ENCODE measurements at places on chromosomes 2 and 18. TPM values are rescaled to one million over a fixed set of nuclear protein-coding genes. Genes with fewer than 3 reads are reported as not detected.

RNF138 gene
- polyA plus RNA-seq: 71.9 TPM

GRCh38 chr2:215961981-215962380 is 51.4 kb downstream of the MREG start:
- no peak for DNase-seq

DNA sequence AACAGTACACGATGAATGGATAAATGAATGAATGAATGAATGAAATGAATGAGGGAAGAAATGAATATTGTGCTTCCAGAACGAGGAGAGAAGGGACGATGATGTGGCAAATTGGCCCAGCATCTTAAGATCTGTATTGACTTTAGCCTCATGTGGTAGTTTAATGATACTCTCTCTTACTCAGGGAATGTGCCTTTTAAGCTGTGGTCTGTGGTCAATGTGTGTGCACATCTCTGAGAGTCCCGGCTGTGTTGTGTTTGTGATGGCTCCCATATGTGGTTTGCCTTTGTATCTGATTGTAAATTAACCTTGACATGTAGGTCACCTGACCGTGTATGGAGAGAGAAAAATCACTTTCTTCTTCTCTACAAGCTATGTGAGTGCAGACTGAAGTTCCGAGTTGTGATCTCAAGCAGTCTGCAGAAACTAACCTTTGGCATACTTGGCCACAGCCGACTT is 91.2 kb downstream of the NEDD4L start:
- DNase-seq: no peak

GRCh38 chr2:182247831-182248230 is 179.0 kb downstream of the PDE1A start:
- DNase-seq: no peak

DNA sequence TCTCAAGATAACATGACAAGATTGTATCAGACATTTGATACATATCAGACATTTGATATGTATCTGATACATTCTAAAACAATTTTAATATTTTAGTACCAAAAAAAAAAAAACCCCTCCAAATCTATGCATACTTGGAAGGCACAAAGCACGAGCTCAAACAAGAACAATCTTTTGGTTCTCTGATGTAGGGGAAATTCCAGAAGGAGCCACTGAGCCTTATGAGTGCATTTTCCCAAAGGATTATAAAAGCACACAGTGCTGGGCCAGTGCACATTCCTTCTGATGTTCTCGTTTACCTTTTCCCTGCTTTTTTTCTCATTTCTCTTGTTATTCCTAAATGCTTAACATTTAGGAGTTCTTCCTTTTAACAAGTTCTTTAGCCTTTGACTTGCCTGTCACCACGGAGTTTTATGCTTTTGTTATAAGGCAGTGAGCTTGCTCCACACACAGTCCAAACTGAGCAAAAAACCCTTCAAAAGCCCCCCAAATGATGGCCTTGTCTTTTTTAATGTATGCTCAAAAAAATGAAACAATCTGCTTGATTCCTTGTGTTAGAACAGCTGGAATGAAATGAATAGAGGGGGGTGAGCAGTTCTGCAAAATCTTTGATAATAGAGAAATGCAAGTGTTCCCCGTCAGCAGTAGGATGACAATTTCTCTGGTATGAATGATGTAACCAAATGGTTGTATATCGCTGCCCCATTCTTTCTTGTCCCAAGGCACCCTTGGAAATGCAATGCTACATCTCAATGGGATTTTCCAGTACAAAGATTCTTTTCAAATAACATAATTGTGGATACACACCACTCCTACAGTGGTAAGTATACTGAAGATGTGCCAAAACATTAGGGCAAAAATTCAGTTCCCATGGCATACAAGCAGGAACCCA is 597.2 kb upstream of the ZEB2 start:
- DNase-seq: no peak

DNA sequence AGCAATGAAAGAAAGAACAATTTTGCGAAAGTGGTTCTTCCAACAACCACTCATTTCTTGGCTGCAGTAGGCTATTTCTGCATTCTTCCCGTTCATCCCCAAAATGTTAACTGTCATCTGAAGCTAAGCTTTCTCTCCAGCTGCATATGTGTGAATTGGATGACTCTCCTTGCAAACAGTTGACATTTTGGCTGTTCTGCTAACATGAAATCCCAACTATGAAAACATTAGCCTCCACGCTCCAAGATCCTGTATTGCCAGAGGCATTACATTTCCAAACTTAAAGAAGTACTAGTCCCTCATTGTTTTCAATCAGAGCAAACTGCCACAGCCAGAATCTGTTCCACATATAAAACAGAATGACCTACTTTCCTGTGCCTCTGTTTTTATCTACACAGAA is 88.5 kb downstream of the TGIF1 start:
- no peak for DNase-seq

- no peak for DNase-seq
These were observed 146.3 kb downstream of the HNMT start for GRCh38 chr2:138110453-138111083.

CETN1 gene
- not detected for polyA plus RNA-seq

DNA sequence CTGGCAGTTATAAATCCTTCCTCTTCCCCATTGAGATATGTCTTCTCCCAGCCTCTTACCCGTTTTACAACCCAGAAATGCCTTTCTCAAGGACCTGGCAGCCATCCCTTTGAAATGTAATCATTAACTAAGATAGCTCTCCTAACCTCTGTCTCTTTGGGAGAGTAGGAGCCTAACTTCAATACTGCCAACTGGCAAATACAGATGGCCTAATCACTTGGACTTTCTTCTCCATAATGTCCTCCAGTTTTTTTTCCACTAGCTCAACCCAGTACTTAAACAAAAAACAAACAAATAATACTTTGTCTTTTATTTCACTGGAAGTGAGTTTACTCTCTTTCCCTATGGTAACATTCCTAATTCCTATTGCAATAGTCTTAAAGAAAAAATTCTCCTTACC is 1391.1 kb downstream of the SUCLG1 start:
- no peak for DNase-seq

MARCHF4 gene
- polyA plus RNA-seq: 0.08 TPM

DNA sequence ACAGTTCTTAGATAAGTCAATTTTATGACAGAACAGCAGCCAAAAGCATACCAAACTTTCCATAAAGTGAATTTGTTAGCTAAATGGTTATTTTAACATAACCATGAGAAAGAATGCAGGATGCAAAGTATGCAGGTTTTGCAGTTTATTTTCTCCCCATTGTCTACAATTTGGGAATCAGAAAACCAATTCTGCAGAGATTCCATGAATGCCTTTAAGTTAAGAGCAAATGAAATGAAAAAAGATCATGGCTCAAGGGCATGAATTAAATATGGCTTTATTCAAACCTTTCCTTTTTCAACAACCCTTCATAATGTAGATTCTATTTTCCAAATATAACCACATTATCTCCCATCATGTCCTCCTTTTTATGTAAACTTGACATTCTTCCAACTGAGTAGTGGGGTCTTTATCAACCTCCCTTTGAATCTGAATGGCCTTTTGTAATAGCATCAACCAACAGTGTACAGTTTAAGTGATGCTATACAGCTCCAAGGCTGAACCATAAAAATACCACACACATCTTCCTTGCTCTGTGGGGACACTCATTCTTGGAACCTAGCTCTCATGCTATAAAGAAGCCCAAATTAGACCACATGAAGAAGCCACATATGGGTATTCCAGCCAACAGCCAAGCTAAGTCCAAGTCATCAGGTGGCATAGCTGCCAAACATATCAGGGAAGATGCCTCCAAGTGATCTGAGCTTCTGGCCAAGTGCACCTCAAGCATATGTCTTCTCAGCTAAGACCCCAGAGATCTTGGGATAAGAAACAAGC is 49.8 kb downstream of the PIAS2 start:
- no peak for DNase-seq

GRCh38 chr2:108492364-108492763 is 41.9 kb upstream of the LIMS1 start:
- DNase-seq: no peak
